Cortex of kidney (tissue), 1 donor: ENCODE measurements at places on chromosomes 12 and 14.

DNA sequence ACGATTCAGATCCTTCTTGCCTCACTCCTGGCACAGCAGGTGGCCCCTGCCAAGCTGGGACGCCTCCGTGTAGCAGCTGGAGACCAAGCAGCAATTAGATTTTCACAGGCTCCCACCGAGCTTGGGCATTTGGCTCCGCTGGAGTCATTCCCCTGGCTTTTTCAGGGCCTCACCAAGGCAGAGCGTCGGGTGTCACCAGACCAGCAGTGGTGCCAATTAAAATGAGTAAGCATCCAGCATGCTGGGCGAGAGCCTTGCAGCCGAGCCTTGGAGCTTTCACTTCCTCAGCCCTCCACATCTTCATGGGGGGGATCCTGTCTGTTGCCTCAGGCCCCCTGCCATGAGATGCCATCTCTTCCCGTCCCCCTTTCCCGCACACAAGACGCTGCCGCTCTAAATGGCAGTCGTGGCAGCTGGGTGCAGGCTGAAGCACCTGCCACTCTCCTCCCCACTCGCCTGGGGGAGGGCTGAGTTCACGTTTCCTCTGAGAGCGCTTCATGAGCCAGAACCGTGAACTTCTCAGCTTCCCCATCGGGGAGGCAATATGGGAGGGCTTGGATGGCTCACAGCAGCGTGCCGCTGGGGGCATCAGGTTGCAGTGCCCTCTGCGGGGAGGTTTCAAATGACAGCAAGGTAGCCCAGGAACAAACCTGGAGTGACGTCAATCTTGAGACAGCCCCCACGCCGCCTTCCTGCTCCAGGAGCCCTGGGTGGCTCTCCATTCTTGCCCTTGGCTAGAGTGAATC, 11.7 kb downstream of the TPCN1 start:
- DNase-seq, result no peak

- DNase-seq, result no peak
Measured at GRCh38 chr12:51059086-51059485, 11.0 kb downstream of the LETMD1 start.

- DNase-seq, result no peak
Measured at GRCh38 chr14:94346841-94347240, 23.7 kb upstream of the SERPINA6 start.

DNA sequence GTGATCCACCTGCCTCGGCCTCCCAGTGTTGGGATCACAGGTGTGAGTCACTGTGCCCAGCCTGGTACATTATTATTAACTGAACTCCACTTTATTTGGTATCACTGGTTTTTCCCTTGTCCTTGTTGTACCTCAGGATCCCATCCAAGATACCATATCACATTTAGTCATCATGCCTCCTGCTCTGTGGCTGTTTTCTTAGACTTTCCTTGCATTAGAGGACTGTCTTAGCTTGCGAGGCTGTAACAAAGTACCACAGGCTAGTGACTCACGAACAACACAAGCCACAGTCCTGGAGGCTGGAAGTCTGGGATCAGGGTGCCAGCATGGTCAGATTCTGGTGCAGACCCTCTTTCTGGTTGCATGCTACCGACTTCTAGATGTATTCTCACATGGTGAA, 12.2 kb downstream of the KLC1 start:
- DNase-seq, result no peak

GRCh38 chr14:38280081-38280480, 24.2 kb upstream of the CLEC14A start:
- no peak for DNase-seq

DNA sequence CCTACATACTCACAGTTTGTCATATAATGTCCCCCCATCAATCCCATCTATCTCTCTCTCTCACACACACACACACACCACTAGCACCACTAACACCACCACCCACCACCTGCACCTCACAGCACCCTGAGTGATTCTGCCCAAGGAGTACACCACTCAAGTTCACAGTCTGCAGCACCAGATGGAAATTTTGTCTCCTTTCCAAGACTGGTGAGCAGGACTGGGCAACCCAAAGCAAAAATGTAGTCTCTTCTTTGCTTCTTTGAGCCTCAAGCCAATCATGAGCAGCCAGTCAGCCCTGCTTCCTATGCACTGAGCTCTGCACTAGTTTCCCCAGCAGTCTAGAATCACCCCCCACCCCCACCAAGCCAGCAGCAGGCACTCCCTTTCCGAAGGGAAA, 15.0 kb upstream of the ARMH4 start:
- DNase-seq, result no peak

GRCh38 chr12:58412461-58413060, 471.2 kb downstream of the ATP23 start:
- no peak for DNase-seq

DNA sequence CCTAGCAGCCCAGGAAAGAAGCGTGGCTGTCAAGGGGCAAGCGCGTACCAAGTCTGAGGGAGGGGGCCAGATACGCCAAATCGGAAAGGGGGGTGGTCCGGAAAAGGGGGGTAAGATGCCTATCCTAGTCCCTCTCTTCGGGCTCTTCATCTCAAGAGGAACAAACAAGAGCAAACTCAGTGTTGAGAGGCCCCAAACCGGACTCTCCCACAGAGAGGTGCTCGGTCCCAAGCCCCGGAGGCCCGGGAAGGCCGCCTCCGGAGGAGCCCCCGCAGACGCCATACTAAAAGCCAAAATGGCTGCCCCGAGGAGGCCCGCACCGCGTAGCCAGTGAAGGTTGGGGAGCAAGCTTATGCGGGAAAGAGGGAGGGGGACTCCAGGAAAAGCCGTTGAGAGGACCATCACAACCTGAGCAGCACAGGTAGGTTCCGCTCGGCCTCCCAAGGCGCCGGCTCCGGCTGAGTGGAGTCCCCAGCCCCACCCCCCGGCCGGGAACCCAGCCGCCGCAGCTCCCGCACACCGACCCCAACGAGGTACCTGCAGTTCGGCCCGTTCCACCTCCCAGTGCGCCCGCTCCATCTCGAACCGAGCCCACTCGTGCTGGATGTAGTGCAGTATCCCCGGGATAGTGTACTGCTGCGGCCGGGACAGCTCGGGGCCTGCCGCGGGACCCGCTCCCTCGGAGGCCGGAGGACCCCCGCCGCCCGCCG, at the start of gene AP4S1:
Gene AP4S1, plus strand, starts transcription at position 283 of the 710 bp plus-strand sequence. CDS start 40,548 bp downstream, outside the sequence.
- no peak for DNase-seq

GRCh38 chr12:106106061-106106566, 32.6 kb downstream of the NUAK1 start:
- no peak for DNase-seq

DNA sequence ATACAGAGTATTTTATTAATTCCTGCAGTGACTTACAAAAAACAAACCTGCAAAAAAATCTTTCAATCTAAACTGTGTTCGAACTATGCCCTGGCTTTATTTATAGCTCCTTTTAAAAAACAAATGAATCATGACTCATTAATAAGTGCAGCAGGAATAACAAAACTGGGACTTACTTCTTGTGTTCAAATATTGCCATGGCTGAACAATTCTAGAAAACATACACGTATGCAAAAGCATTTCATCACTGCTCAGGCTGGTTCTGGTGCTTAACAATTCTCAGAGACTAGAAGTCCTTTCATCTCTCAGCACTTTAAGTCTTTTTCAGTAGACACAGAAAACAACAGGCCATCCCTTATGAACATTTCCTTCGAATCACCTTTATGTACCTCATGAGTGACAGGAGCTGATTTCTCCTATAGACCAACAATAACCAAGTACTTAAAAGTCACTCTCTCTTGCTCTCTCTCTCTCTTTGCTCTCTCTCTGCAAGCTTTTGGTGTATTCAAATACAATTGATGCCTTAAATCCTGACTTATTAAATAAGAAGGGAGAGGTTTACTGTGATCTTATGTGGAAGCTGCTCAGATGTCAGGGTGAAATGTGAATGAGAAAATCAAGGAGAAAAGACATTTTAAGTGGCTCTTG, 268.8 kb downstream of the TTC8 start:
- DNase-seq, result no peak

GRCh38 chr12:105850103-105850968, 288.4 kb downstream of the NUAK1 start:
- DNase-seq, result no peak
